Activated naive CD4-positive, alpha-beta T cell treated with anti-CD3 and anti-CD28 coated beads, Interleukin-2, amount 50 U/mL, for 16 hours (primary cell): ENCODE measurements at places on chromosomes 12 and 14.

DNA sequence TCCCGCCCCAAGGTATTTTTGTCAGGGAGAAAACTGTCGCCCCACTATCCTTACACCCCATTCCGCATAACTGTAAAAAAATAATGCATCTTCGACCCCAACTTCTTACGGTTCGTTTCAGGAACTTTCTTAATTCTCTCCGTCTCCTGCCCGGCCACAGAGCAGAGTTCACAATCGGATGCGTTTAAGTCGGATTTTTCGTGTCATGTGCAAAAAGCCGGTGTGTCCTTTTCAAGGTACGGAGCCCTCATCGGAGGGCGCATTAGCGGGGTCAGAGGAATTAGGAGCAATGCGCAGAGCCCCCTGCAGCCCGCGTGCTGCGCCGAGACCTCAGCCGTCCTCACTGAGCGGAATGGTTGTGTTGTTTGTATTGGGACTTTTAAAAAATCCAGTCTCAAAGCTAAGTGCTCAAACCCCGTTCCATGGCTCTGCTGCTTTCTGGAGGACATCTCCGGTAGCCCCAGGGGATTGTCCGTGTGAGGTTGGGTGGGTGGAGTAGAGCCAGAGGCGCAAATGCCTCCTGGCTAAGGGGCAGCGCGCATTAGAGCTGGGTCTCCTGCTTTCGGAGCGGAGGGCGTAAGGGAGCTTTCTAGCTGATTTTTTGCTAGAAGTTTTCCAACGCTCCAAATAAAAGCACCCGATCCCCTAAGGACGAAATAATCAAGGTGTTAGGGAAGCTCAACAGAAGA lies 3.9 kb upstream of the GSC start:
- no peak for DNase-seq

GRCh38 chr14:69346710-69347109 lies 51.4 kb downstream of the ERH start:
- no peak for DNase-seq

DNA sequence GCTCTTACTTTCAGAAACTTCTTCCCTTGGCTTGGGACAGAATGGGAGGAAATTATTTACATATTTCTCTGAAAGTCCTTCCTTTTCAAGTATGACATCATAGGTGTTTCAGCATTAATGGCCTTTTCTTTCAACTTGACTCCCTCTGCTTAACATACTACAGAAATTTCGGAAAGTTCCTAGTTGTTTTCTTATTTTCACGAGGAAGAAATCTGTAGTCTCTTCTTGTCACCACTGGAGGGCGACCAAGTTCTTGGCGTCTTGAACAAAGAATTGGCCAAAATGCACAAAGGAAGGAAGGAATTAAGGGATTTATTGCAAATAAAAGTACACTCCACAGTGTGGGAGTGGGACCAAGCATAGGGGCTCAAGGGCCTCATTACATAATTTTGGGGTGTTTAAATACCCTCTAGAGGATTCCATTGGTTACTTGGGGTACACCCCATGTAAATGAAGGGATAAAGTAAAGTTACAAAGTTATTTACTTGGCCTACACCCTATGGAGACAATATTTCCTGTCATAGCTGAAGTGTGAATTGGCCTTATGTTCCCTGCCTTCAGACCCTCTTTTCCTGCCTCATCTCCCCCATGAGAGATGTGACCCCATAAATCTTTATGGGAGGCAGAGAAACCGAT lies 70.4 kb downstream of the RPL10L start:
- no peak for DNase-seq

- no peak for DNase-seq
These were observed 69.4 kb upstream of the NUDT4 start for GRCh38 chr12:93308281-93308680.

DNA sequence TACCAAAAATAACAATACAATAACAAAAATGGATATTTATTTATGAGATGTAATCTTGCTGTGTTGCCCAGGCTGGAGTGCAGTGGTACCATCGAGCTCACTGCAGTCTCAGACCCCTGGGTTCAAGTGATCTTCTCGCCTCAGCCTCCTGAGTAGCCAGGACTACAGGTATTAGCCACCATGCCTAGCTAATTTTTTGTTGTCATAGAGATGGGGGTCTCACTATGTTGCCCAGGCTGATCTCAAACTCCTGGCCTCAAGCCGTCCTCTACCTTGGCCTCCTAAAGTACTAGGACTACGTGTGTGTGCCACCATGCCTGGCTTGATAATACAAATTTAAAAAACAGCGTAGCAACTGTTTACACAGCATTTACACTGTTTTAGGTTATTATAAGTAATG lies 23.1 kb downstream of the ARHGAP5 start:
- no peak for DNase-seq

- no peak for DNase-seq
These were observed 8.0 kb upstream of the SERPINA12 start for GRCh38 chr14:94517248-94517640.

DNA sequence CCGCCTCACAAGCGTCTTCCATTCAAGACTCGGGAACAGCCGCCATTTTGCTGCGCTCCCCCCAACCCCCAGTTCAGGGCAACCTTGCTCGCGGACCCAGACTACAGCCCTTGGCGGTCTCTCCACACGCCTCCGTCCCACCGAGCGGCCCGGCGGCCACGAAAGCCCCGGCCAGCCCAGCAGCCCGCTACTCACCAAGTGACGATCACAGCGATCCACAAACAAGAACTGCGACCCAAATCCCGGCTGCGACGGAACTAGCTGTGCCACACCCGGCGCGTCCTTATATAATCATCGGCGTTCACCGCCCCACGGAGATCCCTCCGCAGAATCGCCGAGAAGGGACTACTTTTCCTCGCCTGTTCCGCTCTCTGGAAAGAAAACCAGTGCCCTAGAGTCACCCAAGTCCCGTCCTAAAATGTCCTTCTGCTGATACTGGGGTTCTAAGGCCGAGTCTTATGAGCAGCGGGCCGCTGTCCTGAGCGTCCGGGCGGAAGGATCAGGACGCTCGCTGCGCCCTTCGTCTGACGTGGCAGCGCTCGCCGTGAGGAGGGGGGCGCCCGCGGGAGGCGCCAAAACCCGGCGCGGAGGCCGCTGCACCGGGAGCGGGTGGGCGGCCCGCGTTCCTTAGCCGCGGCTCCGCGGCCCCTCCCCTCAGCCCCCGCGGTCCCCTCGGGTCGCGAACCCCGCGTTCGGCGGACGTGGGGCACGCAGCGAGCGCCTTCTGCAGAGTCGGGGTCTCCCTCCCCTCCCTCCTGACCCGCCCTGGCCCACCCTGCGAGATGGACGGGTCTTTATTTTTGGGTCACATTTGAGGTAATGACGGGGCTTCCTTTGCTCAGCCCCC lies at the start of gene UBC:
TSS of gene UBC (minus strand) at position 259 of the 847 bp plus-strand sequence. CDS start 879 bp downstream, outside the sequence.
- DNase-seq: peak; percentile 89

GRCh38 chr12:79983986-79984620 lies 49.2 kb upstream of the PPP1R12A start:
- DNase-seq: no peak

GRCh38 chr12:104529130-104529874 lies 72.6 kb downstream of the CHST11 start:
- DNase-seq: no peak

DNA sequence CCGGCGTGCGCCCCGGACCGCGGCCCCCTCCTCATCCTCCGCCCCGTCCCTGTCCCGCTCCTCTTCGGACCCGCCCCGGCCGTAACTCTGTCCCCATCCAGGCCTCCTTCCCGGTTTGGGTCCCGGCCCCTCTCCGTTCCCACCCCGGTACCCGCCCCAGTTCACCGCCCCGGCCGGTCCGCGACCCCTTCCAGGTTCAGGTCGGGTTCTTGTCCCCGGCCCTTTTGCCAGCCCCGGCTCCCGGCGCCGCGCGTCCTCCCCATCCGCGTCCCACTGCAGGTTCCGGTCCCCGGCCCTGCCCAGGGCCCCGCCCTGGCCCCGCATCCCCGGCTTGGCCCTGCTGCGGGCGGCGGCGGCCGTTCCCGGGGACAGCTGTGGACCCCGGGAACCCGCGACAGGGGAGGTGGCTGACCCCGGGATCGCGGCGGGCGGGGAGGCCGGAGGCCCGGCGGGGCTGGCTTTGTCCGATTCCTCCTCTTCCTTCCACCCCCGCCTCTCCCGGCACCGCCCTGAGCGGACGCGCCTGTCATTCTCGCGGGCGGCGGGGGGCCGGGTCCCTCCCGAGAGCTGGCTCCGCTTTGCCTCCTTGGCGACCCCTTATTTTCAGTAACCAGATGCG lies 601 bp downstream of the KLC1 start:
- DNase-seq: peak; percentile 60

GRCh38 chr12:132907216-132907615 lies 19.8 kb upstream of the CHFR start:
- DNase-seq: no peak

DNA sequence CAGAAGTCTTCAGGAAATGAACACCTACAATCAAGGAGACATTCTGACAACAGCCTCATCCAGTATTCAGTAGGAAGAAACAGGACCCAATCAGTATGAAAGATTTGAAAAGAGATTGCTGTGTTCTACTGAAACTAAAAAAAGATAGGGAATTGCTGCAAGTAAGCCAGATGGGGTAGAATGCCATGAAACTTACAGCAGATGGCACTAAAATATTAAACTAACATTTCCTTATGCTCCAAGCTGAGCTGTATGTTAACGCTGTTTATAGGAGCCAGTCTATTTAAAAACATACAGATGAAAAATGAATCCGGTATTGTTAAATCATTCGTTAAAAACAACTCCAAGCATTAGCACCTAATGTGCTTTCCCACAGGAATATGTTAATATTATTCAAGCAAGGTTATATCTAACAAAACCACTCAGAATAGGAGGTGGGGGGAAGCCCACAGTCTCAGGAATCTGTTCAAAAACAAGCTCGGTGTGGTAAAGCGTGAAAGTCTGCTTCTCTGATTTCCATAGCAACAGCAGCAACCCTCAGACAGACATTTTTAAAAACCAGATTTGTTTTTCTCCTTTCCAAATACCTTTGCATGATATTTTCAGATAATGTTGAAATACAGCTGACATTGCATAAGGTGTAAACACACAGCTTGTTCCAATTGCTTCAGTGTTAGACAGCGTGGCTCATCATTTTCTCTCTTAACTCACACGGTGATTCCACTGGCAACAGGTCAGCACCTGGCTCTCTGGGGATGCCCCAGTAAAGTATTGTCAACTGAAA lies 131.4 kb upstream of the CCDC175 start:
- DNase-seq: no peak

DNA sequence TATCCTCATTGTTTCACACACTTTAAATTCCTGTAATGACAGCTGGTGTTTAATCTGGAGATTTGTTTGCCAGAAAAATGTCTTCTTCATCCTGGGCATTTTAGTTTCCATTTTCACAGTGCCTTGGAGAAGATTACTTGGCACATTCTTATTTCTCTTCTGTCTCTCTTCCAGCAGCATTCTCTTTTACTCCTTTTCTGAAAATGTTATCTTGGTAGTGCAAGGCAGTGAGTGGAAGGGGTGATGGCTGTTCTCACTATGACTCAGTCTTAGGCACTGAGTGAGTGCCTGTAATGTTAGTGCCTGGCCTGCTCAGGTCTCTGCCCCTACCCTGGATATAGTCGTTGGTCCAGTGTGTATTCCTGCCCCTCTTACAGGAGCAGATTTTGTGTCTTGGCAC lies 13.1 kb downstream of the CLECL1 start:
- no peak for DNase-seq

DNA sequence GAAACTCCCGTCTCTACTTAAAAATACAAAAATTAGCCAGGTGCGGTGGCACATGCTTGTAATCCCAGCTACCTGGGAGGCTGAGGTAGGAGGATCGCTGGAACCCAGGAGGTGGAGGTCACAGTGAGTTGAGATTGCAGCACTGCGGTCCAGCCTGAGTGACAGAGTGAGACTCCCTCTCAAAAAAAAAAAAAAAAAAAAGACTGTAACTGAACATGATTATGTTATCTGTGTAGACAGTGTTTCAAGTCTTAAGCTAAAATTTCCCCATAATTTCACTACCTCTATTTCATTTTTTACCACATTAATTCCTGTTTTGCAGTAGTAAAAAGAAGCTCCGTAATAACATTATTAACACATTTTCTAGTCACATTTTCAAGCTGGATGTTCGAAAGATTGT lies 5.4 kb downstream of the PLBD1 start:
- DNase-seq: no peak

DNA sequence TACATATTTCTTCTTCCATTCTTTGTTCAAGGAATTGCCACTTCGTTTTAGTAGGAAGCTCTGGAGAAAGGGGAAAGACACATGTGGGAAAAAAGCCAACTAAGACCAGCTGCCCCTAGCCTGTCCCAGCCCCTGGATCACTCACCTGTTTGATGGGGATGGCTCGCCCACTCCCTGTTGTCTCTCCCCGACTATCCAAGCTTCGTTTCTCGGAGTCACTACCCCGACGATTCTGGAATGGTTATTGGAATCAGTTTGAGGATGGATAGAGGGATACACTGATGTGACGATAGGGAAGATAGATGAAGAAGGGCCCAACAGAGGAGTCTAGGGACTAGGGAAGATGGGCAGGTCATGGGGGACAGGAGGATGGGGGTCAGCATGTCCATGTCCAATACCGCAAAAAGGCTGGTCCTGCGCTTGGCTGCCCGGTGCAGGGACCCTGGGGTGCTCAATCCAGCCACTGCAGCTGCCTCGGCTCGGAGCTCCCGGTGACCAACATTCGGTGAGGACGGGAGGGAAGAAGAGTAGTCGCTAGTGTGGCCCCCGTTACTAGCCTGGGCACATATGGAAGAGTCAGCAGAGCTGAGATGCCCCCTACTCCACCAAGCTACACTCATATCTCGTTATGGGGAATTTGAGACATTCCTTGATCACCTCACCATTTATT lies 7.0 kb downstream of the AGAP2 start:
- no peak for DNase-seq

DNA sequence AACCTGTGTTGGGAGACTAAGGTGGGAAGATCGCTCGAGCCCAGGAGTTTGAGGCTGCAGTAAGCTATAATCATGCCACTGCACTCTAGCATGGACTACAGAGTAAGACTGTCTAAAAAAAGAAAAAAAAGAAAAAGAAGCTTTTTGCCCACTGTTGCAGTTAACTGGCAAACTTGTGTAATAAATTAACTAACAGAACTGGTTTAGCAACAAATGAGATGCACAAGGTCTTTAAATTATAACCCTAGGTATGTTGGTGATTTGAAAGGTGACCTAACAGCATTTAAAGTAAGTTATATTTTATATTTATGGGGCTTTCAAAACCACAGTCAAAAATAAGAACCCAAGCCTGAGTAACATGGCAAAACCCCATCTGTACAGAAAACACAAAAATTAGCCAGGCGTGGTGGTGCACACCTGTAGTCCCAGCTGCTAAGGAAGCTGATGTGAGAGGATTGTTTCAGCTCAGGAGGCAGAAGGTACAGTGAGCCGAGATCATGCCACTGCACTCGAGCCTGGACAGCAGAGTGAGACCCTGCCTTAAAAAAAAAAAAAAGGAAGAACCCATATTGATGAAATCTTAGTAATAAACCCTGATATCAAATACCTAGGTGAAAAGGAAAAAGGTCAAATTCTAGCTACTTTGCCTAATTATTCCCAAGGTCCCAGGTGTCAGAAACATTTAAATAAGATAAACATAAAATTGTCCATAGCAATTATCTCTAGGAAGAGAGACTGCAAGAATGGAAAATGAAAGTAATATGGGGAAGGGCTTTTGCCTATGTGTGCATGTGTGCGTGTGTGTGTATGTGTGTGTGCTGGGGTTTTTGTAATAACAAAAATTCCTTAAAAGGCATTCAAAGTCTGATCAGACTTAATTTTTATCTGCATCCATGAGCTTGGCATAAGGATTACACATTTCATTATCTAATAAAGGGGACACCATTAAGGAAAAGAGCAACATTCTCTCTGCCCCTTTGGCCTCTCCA lies 15.4 kb downstream of the SYNE2 start:
- no peak for DNase-seq

- DNase-seq: no peak
These were observed 45.3 kb upstream of the STAC3 start for GRCh38 chr12:57296291-57296690.

- no peak for DNase-seq
These were observed 231.4 kb downstream of the ALG10 start for GRCh38 chr12:34253674-34254073.
